ENCODE measurements at places on chromosomes 6 and 20.

- DNase-seq: peak; percentile 39
Measured at GRCh38 chr20:3276680-3277015, 37.7 kb upstream of the SLC4A11 start.

DNA sequence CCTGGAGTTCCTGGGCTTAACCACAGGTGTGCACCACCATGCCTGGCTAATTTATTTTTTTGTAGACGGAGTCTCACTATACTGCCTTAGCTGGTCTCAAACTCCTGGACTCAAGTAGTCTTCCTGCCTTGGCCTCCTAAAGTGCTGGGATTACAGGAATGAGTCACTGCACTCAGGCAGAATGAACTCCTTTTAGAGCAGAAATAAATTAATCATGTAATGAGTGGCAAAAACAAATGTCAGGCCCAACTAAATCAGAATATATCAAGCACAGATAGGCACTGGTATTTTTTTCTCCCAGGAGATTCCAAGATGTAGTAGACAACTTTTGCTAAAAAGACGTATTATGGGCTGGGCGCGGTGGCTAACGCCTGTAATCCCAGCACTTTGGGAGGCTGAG, 2.6 kb downstream of the RPS10 start:
- DNase-seq: no peak

- no peak for DNase-seq
Measured at GRCh38 chr6:158068893-158069799, 87.5 kb downstream of the SYNJ2 start.

DNA sequence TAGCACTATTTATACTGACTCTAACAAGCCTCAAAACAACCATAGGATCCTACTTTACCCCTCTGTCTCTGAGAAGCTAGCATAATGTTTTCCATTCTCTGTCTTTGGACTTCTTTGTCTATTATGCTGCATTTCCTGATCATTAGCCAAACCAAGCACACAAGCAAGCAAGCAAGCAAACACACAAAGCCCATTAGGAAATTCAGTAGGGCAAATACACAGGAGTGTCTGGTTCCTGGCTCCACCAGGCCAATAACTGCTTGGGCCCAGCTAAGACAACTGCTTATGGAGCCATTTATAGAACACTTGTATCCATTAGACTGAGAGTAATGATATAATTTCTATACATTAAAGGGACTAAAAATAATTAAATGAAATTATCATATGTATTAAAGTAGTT, 952.9 kb upstream of the EPHA7 start:
- DNase-seq: no peak

DNA sequence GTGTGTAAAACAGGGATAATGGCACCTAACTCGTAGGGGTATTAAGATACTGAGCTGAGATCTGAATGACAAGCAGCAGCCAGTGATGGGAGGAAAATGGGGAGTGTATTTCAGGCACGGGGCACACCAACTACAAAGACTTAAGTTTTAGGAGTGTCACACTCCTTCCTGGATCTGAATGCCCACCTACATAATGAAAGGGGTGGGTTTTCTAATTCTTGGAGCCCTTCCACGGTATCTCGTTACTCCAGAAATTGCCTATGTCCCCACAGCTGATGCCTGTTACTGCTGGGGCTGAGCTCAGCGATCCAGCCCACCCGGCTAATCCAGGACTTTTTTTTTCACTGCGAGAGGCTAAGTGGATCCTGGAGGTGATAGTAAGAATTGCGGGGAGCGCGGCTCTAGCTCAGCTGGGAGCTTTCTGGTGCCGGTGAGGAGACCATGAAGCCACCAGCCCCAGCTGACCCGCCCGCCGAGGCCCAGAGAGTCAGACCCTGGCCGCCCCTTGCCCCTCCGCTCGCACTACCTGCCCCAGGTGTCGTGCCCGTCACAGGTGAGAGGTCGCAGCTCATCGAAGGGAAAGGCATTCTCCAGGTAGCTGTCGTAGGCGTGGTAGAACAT, 727 bp downstream of the EDEM2 start:
- DNase-seq: no peak

DNA sequence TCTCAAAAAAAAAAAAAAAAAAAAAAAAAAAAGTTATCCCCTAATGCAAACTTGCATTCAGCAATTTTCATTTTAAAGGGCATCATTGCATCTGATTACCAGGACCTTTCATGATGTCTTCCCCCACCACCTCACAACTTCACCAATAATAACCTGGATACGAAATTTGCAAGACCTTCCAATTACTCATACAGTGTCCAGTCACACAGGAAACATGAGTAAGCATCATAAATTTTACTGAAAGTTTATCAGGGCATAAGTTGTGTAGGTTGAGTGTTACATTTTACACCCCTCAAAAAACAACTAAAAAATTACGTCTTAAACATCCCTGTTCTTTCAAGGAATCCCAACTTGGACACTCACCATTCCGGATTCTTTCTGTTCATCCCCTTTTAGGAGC, 79.1 kb upstream of the ANKEF1 start:
- no peak for DNase-seq

DNA sequence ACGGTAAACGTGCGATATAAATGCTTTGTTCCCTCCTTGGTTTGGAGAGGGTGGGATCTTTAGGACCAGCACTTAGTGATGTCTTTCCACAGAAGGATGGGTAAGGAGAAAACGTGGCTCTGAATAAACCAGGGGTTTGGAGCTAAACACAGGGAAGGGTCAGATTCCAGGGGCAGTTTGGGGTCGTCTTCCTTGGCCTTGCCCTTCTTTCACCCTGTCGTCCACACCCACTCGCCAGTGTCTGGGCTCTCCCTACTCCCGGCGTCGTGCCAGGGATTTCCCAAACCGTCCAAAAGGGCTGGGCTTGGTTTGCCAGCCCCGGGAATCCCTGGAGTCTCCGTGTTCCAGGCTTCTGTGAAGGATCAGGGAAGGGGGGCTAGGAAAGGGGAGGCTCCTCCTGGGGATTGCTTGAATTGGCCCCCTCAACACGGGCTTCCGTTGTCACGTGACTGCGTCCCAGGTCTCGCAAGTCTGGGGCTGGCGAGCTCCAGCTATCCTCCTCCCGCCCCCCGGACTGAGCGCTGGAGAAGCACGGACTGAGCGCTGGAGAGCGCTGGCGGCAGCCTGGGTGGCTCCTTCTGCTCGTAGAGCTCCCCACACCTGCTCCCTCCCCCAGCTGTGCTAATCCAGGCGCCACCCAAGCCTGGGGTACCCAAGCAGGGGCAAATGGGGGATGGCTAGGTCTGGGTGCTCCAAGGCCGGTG, 9.4 kb upstream of the ARMC12 start:
- DNase-seq: peak; percentile 55

DNA sequence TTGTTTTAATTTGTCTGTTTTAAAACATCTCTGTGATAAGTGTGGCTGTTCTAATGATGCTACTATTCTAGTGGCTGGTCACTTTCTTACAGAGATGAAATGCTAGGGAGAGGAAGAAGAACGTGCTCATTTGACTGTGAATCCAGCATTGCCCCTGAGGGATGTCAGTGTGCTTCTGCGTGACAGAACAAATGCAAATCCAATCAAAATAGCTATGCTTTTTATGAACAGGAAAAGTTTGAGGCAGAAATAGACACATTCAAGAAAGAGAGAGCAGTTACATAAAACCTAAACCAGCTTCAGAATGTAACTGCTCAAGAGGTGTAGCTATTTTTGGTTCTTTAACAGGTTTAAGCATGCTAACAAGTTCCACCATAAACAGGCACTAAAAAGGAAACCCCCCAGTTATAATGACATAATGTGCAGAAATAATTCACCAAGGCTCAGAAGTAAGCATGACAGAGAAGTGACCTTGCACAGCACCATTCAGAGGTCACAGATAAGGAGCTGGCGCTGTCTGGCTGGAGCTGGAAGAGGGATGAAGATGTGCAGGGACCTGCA, 385.3 kb downstream of the EPM2A start:
- no peak for DNase-seq

DNA sequence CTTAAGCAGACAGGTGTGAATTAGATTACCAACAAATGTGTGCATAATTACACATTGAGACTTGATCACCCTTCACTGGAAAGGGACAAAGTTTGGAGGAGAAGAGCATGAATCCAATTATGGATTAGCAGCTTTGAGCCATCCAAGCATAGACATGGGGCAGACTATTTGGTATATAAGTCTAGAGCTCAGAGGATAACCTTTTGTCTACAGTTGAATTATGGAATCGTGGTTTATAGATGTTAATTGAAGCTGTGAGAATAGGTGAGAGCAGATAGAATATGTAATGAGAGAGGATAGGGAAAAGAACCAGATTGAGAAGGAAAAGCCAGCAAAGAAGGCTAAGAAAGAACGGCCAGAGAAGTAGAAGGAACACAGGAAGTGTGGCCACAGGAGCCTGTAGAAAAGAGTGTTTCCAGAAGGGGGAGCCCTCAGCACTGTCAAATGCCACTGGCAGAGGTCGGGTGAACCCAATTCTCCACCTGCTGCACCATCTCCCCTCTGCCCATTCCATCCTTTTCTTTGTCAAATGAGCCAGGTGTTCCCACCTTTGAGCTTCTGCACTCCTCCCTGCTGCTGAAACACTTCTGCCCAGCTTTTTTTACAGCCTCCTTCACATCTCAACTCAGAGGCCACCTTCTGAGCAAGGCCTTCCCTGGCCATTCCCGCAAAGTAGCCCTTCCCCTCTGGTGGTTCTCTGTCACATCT, 7.3 kb downstream of the DNTTIP1 start:
- DNase-seq: peak; percentile 63

DNA sequence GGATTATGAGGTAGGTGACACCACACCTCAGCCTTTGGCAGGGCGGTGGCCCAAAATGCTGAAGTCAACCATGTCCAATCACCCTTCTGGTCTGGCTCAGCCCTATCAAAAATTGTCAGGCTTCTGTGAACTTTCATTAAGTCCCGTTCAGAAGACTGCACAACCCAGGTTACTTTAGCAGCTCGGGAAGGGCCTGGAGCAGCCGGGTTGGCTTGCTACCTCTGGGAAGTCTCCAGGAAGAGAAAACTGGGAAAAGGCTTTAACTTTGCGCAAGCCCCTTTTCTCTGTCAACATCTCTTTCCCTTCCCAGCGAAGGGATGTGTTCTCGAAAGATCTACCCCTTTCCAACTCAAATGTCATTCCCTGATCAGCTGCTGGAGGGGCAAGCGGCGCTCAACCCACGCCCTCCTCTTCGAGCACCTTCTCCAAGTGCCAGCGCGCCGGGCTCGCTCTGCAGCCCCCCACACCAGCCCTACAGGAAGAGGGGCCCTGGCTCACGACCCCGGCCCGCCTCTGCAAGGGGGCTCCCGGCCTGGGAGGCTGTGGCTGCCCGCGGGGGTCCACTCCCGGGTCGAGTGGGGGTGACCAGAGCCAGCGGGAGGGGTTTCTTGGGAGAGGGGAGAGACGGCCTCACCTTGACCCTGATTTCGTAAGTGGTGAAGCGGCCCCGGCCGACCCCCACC, 573 bp downstream of the SNX3 start:
- peak; percentile 45 for DNase-seq

DNA sequence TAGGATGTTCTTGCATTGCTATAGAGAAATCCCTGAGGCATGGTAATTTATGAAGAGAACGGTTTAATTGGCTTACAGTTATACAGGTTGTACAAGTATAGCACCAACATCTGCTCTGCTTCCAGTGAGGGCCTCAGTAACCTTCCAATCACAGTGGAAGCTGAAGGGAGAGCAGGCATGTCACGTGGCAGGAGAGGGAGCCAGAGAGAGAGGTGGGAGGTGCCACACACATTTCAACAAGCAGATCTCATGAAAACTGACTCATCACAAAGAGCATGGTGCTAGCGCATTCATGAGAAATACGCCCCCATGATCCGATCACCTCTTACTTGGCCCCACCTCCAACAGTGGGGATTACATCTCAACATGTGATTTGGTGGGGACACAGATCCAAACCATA, 871.2 kb downstream of the TFAP2A start:
- DNase-seq: no peak

DNA sequence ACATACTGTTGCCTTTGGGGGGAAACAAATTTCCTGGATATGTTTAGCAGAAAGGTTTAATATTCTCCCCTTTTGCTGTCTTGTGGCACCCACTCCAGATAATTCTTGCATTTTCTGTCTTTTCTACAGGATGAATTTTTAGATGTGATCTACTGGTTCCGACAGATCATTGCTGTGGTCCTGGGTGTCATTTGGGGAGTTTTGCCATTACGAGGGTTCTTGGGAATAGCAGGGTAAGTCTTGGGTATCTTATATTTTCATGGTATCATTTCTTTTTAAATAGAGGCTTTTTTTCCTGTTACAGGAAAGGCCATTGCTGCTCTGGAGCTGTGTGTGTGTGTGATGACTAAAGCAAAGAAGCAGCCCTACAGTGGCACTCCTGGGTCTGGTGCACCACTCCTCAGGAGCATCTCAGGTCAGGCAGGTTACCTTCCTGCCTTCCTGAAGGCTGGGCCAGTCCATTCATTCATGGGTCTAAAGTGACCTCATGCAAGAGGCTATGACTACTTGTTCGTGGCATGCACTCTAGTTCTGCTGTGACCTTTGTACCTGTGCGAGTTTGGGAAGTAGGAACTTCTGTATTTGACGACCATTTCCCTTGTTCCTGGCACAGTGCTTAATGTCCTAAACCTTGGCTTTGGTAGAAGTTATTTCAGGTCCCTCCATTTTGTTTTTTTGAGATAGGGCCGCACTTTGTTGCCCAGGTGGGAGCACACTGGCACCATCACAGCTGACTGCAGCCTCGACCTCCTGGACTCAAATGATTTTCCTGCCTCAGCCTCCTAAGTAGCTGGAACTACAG, 2.2 kb downstream of the RAB5IF start:
- no peak for DNase-seq

- no peak for DNase-seq
Measured at GRCh38 chr6:6748001-6748400, 159.5 kb downstream of the LY86 start.

DNA sequence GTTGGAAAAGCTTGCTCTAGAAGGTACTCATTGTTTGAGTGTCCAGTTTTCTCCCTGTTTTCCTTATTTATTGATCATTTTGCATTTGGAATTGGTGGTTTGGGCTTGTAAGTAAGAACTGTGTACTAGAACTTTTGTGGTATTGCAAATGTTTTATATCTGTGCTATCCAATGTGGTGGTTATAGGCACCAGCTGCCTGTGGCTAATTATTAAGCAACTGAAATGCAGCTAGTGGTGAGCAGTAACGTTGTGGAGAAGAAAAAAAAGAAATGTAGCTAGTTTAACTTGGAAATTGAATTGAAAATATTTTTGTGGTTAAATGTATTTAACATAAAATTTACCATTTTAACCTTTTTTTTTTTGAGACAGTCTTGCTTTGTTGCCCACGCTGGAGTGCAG, 50.7 kb upstream of the MAPK13 start:
- DNase-seq: no peak

- no peak for DNase-seq
Measured at GRCh38 chr6:118869894-118870589, 23.9 kb upstream of the ASF1A start.

Measured in cerebellum (tissue), 4 donors.